Tracheal epithelial cell (primary cell): ENCODE measurements at places on chromosomes 5 and 9. TPM values are rescaled to one million over a fixed set of nuclear protein-coding genes. Genes with fewer than 3 reads are reported as not detected.

Gene OR1Q1
- not detected in 2 replicates for total RNA-seq

Gene SPATA6L
- total RNA-seq: 3.0 and 3.9 TPM in 2 replicates

Gene PDE8B
- not detected in 2 replicates for total RNA-seq

Gene ORM2
- not detected in 2 replicates for total RNA-seq

Gene CCDC180
- under 0.01 TPM in 1 of 2 replicates, not detected in the other for total RNA-seq

Gene ARSK
- 4.6 and 10.9 TPM in 2 replicates for total RNA-seq

Gene GALNT12
- 0.85 and 3.6 TPM in 2 replicates for total RNA-seq

Gene GPSM1
- 13.4 and 34.0 TPM in 2 replicates for total RNA-seq

Gene IRX2
- total RNA-seq: 22.2 and 22.6 TPM in 2 replicates

Gene FRRS1L
- under 0.01 TPM in 1 of 2 replicates, not detected in the other for total RNA-seq

Gene CREBRF
- 9.6 and 10.1 TPM in 2 replicates for total RNA-seq

Gene TXNDC8
- total RNA-seq: not detected in 2 replicates

Gene PAPPA
- under 0.01 and 2.9 TPM in 2 replicates for total RNA-seq

Gene NAIP
- total RNA-seq: 0.21 and 1.4 TPM in 2 replicates

Gene ABO
- total RNA-seq: under 0.01 and 0.43 TPM in 2 replicates

Gene SLC22A4
- total RNA-seq: under 0.01 and 2.9 TPM in 2 replicates

Gene GAS1
- 1.4 and 1.5 TPM in 2 replicates for total RNA-seq

Gene SLC25A2
- total RNA-seq: not detected in 2 replicates

Gene PCDHA5
- not detected in 2 replicates for total RNA-seq

Gene EGFLAM
- 3.0 TPM in 1 of 2 replicates, not detected in the other for total RNA-seq

Gene STC2
- total RNA-seq: 130 and 235 TPM in 2 replicates

Gene GTF3C4
- total RNA-seq: 10.1 and 10.9 TPM in 2 replicates

Gene SEMA5A
- total RNA-seq: 0.43 and 0.72 TPM in 2 replicates

Gene RETREG1
- total RNA-seq: 1.9 and 24.3 TPM in 2 replicates

Gene TLX3
- 0.24 TPM in 1 of 2 replicates, not detected in the other for total RNA-seq

Gene PRUNE2
- under 0.01 and 7.7 TPM in 2 replicates for total RNA-seq

Gene GABRA6
- not detected in 2 replicates for total RNA-seq

Gene FOXD4
- total RNA-seq: 0.24 and 0.43 TPM in 2 replicates

Gene ANXA6
- 10.7 and 93.5 TPM in 2 replicates for total RNA-seq
